ENCODE measurements at places on chromosomes 13 and 19. TPM values are rescaled to one million over a fixed set of nuclear protein-coding genes. Genes with fewer than 3 reads are reported as not detected.

The TSPAN16 gene
- total RNA-seq, result not detected

The SPACA6 gene
- total RNA-seq, result 20.3 TPM

The TICAM1 gene
- total RNA-seq, result 9.3 TPM

The GIPC3 gene
- total RNA-seq, result 0.33 TPM

The CDC16 gene
- 37.6 TPM for total RNA-seq

The PSG2 gene
- not detected for total RNA-seq

The KHSRP gene
- total RNA-seq, result 90.2 TPM

The CYP2A6 gene
- 1.4 TPM for total RNA-seq

The FUT3 gene
- not detected for total RNA-seq

The IFI30 gene
- 169 TPM for total RNA-seq

The ZNF625 gene
- total RNA-seq, result 7.9 TPM

The CPAMD8 gene
- 7.6 TPM for total RNA-seq

The CSNK1G2 gene
- 61.4 TPM for total RNA-seq

The RFPL4A gene
- total RNA-seq, result 0.28 TPM

The B3GNT8 gene
- total RNA-seq, result 5.5 TPM

The CFAP97D2 gene
- not detected for total RNA-seq

The LEUTX gene
- total RNA-seq, result not detected

The GTF3A gene
- total RNA-seq, result 154 TPM

The ANKLE1 gene
- 0.58 TPM for total RNA-seq

The PEAK3 gene
- 1.6 TPM for total RNA-seq

The PCDH9 gene
- total RNA-seq, result 10.9 TPM

The PRSS57 gene
- total RNA-seq, result 0.51 TPM

The ZNF304 gene
- 8.1 TPM for total RNA-seq

All from adrenal gland (tissue), 19 donors.